Stimulated activated CD8-positive, alpha-beta memory T cell treated with anti-CD3 and anti-CD28 coated beads, Interleukin-4, amount 100 ng/mL, for 1 hour (primary cell): ENCODE measurements at places on chromosomes 12 and 14.

GRCh38 chr12:101935890-101936746 lies 58.7 kb downstream of the DRAM1 start:
- no peak for DNase-seq

DNA sequence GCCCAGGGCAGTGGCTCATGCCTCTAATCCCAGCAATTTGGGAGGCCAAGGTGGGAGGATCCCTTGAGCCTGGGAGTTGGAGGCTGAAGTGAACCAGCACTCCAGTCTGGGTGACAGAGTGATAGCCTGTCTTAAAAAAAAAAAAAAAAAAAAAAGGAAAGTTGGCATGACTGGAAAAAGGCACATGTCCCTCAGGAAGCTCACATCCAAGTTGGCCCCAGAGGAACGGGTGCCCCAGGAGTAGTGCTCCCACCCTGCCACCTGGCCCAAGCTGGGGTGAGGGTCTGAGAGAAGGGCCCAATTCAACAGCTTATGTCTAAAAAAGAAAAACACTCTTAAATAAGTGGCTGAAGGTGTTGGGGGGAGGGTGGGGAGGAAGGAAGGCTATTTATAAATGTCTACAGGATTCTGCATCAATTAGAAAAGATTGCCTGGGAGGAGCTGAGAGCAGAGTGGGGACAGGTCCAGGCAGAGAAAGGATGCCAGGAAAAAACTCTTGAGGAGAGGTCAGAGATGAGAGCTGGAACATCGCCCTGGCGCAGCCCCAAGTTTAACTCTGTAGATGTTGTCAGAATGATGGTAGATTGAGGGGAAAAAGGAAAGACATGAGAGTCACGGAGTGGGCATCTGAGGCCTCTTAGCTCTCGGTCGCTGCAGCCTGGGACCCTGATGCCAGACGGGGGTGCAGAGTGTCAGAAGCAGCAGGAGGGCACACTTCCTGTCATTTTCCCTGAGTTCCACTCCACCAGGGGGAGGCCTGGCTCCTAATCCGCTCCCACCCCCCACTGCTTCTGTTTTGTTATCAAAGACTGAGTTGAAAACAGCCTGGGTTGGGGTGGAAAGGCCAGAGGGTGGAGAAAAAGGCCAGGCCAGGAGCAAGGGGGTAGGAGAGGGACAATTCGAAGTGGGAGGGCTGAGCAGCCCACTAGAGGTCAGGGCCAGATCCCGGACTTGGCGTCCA lies 7.3 kb downstream of the SPRYD3 start:
- no peak for DNase-seq

DNA sequence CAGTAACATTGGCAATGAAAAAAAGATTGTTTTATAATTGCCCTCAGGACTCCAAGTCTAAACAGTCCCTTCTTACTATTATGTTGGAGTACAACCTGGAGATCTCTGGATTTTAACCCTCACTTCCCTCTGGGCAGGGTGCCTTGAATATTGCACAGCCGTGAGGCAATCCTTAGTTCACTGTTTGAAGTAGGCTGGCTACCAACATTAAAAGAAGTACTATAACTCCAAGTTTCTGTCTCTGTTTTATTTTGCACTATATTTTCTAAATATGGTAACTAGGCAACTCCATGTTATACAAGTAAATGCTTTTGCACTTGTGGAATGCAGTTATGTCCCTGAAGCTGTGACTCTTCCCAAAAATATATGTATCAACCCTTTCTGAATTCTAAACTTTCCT lies 490.7 kb downstream of the EGLN3 start:
- no peak for DNase-seq

DNA sequence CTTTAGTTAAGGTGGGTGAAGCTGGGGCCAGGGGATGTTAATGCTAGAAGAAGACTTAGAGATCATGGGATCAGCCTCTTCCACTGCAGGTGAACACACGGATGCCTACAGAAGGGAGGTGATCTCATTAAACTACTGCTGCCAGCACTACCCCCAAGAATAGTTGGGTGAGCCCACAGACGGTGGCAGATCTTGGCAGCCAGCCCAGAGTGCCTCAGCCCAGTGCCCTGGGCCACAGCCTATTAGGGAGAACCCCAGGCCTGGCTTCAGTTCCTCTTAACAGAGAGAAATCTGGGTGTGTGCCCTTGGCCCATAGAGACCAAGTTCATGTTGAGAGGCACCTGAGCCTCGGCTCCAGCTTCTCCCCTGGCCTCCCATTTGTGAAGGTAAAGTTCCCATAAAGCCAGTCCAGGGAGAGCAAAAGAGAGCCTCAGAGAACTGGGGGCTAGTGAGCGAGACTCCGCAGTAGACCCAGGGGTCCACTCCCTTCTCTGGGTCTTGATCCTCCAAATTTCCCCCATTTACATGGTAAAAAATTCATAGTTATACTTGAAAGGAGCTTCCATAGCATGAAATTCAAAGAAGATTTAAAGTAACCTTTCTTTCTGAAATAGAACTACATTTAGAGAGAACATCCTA lies 125.0 kb upstream of the CCND2 start:
- DNase-seq: peak; percentile 35

- no peak for DNase-seq
These were observed 129.0 kb upstream of the ATXN7L3B start for GRCh38 chr12:74408601-74409166.

GRCh38 chr14:101031721-101032120 lies 128.2 kb upstream of the RTL1 start:
- DNase-seq: no peak

- DNase-seq: no peak
These were observed 102.2 kb downstream of the GPHN start for GRCh38 chr14:66610154-66610563.

GRCh38 chr12:91935296-91935695 lies 210.3 kb downstream of the BTG1 start:
- no peak for DNase-seq

GRCh38 chr12:132622437-132623071 lies 4.0 kb downstream of the P2RX2 start:
- no peak for DNase-seq

- DNase-seq: no peak
These were observed 861.0 kb downstream of the RPS29 start for GRCh38 chr14:48725051-48725734.

DNA sequence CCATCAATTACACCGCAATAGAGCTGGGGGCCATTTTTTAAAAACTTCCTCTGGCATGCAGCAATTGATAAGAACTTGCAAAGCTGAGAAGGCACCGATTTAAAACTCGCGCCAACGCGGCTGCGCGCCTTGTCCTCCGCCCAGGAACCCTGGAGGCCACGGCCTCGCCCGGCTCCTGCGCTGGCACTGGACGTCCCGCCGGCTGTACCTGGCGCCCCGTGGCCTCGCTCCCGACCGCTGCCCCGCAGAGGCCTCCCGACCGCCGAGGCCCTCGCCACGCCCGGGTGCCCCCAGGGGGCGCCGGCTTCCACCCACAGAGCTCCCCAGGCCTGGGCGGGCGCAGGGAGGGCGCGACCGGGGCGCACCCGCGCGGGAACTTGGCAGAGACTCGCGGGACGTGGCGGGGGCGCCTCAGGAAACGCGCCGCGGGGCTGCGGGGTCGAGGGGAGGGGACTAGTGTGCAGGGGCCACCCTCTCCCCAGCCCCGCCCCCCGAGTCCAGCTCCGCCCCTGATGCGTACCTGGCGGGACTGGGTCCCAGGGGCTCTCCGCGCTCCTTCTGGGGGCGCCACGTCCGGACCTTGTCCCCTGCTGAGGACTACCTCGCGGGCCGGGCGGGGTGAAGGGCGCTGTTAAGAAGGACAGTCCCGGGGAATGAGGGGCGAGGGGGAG lies 65.7 kb downstream of the TNFAIP2 start:
- no peak for DNase-seq
